ENCODE measurements at places on chromosomes 11 and 22.
A peak's percentile ranks its signal among the peaks of the same experiment; 100 is the strongest.

DNA sequence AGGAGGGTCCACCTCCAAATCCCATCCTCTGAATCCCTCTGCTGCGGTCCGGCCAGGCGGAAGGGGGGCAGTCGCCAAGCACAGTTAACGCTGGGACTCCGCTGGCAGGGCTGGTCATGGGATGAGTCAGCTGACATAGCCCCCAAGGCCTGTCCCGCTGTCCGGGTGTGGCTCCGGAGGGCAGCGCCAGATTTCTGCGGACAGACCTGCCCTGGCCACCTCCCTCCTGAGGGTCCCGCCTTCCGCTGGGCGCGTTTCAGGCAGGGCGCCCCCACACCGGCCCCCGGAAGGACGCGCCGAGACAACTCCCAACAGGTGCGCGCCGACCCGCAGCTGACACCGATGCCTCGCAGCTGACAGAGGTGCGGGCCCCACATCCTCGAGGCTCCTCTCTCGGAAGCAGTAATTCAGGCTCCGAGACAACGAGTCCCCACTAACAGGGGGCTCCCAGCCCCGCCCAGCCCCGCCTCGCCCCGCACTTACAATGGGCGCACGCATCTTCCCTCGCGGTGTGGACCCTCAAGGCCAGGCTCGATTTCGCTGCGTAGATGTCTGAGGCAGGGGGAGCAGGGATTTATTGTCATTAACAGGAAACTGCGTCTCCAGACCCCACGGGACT is 607 bp downstream of the PLAAT3 start:
- DNase-seq = peak; percentile 47

DNA sequence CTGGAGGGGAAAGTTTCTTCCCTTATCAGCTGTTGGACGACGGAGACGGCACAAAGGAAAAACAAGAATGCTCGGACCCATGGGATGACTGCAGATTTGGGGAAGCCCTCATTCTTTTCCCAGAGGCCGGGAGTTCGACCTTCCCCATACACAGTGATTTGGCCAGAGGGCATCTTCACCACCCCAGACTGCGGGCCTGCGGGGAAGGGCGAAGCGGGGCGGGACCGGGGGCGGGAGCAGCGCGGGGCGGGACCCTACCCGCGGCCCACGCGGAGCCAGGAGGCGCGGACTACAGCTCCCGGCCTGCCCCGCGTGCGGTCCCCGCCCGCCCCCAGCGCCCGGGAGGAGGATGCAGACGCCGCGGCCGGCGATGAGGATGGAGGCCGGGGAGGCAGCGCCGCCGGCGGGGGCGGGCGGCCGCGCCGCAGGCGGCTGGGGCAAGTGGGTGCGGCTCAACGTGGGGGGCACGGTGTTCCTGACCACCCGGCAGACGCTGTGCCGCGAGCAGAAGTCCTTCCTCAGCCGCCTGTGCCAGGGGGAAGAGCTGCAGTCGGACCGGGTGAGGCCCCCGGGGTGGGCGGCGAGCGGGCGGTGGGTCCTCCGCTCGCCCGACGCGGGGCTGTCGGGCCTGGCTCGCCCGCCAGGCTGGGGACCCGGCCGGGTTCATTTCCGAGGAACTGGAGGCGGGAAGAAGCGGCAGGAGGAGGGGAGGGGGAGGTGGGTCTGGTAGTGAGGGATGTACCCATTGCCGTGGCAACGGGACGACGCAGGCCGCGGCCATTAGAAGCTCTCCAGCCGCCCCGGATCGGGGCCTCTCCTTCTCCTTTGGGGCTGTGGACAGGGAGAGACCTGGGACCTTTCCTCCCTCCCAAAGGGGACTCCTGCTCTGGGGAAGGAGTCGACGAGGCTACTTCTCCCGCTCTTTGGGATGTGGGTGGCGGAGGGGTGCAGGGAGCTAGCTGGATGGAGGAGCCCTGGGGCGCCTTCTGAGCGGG is at the start of gene KCTD17:
Gene KCTD17 (plus strand): TSS at position 352 of the 995 bp plus-strand sequence. CDS start 19 bp downstream, at position 371.
- peak; percentile 54 for DNase-seq

GRCh38 chr11:26062660-26063059 is 269.3 kb upstream of the ANO3 start:
- no peak for DNase-seq

DNA sequence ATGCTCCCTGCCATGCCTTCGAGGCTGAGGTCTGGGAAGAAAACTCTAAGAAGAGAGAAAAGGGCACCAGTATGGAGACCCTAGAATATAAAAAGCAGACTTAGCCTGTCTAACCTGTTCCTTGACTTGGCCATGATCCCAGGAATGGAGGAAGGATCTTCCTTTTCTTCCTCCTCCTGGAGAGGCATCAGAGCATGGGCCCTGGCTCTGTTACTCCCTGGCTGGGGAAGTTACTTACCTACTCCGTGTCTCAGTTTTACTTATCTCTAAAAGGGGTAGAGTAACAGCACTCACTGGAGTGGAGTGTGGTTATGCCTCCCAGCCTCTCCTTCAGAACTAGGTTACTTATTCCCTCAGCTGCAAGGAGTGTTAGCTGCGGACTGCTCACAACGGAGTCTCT is 55.2 kb upstream of the PHF21A start:
- DNase-seq = no peak

- no peak for DNase-seq
These were observed 23.8 kb upstream of the CAPRIN1 start for GRCh38 chr11:34027516-34028408.

- DNase-seq = no peak
These were observed 119.2 kb downstream of the ARHGAP42 start for GRCh38 chr11:100806296-100806695.

DNA sequence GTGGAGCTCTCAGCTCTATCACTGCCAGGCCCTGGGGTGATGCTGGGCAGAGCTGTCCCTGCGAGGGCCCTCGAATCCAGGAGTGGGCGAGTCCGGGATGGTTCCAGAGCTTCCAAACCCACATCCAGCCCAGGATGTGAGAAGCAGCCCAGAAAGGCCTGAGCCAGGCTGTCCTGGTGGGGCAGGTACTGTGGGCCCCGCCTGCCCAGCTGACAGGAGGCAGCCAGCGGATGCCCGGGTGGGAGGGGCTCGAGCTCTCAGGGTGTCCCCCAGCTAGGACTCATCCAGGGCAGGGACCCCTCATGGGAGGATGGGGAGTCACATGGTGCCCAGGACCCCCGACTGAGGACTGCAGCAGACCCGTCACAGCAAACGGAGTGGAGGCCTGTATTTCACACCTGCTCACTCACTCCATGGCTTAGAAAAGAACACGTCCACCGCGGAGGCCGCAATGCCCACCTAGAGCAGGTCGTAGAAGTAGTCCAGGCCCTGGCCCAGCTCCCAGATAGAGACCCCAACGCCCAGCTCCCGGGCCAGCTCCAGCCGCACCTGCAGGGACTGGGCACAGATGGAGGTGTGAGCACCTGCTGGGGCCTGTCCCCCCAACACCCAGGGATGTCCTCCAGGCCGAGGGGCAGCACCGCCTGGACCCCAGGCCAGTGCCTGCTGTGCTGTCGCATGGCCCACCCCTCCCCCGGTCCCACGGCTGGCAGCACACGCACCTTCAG is 26.9 kb downstream of the TSPAN4 start:
- DNase-seq = no peak

DNA sequence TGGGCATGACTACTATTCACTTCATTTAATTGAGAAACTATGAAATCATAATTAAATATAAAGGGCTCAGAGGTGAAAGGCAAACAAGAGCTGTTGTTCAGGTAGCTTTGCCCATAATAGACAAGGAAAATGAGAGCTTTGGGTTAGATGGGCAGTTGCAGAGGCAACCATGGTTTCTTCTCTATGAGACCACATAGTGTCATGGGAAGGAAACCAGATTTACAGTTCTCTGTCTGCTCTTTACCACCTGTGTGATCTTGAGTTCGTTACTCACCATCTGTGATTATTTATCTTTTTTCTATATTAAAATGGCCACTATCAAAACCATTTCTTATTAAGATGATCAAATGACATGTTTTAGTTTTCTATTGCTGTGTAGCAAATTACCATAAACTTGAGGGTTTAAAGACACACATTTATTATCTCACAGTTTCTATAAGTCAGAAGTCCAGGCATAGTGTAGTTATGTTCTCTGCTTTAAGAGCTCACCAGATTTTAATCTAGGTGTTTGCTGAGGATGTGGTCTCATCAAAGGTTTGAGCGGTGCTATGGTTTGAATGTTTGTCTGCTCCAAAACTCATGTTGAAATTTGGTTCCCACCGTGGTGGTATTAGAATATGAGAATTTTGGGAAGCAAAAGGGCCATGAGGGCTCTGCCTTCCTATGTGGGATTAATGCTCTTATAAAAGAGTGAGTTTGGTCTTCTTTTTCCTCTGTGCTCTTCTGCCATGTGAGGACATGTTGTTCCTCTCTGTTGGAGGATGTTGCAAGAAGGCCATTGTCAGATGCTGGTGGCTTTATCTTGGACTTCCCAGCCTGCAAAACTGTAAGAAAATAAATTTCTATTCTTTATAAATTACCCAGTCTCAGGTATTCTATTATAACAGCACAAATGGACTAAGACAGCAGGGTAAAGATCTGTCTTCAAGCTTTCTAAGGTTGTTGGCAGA is 38.2 kb downstream of the OR2AG2 start:
- no peak for DNase-seq

DNA sequence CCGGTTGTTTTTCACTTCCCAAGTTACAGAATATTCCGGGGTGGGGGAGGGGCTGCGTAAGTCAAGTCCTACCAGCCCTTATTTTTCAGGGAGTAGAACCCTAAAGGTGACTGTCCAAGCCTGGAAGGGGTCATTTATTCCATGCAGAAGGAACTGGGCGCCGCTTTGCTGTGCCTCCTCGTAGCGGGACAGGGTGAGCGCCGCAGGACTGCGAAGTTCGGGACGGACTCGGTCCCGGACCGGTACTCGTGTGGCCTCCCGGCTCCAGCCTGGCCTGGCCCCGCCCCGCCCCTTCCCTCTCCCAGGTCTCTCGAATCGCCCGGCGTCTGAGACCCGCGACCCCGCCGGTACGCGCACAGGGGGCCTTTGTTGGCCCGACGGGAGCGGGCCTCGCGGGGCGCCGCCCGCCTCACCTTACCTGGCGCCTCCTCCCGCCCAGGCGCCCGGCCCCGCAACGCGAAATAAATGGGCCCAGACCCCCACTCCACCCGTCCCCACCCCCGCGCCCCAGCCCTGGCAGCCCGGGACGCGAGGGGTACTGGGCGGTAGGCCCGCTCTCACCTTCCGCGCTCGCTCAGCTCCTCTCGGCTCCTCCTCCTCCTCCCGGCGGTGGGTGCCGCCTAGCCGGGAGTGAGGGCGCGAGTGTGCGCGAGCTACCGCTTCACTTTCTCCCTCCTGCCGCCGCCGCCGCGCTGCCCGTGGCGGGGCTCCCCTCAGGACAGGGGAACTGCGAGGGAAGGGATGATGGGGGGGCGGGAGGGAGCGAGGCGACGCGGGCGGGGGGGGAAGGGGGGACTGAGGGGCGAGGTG is 698 bp downstream of the PAK1 start:
- DNase-seq = peak; percentile 53

DNA sequence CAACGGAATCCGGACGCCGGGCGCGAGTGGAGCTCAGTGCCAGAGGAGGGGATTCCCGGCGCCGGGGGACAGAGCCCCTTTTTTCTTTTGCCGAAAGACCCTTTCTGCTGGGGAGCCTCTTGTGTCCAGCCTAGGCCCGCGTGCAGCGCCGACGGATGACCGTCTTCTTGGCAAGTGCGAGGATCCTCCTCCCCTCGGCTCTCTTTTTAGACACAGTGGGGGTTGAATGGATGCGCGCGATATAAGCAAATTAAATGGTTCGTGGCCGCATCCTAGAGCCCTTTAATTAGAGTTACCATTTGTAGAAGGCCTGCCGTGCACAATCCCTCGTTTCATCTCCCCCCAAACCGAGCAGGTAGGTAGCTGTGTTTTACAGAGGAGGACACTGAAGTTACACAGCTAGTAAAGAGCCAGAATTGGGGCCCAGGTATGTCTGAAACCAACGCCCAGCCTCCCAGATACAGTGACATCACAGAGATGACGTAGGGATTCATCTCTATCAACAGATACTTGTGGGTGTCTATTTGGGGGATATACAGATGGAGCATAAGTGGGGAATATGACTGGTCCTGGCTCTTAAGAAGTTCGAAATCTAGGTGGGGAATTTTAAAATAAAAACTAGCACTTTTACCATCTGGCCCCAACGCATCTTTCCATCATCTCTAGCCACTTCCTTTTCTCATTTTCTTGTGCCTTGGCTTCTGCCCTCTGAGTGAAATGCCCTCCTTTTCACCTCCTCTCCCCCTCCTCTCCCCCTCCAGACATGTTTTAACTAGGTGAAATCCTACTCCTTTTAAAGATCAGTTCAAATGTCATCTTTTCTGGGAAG is 875 bp downstream of the TCP11L1 start:
- DNase-seq = peak; percentile 52

- no peak for DNase-seq
These were observed 44.9 kb downstream of the IGLL5 start for GRCh38 chr22:22932512-22932941.

- no peak for DNase-seq
These were observed 39.2 kb downstream of the ARFGAP2 start for GRCh38 chr11:47137476-47137875.

DNA sequence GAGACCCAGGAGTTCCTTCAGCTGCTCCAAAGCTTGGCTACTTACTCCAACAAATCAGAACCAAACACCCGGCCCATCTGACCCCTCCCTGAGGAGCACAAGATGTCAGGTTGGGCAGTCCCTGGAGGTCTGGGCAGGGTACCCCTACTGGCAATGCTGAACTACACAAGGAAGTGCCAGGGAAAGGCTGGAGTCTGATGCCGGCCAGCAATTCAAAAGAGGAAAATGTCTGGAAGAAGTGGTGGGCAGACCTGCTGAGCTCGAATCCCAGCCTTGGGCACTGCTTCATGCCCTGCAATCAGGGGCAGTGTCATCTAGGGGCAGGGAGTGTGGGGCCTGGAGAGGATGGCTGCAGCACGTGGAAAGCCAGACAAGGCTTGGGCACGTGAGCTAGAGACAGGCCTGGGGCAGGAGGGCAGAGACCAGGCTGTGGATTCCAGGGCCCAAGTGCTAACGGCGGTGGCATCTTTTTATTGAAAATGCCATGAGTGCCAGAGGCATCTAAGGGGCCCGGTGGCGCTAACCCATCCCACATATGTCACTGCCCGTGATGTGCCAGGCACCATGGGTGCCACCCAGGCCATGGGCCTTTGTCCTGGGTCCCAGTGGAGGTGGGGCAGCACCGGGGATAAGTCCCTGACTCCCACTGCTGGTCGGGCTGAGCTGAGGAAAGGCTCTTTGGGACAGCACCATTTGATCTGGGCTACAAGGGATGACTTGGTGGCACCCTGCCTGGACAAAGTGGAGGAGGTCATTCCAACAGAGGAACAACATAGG is 97.9 kb upstream of the PITPNB start:
- no peak for DNase-seq

DNA sequence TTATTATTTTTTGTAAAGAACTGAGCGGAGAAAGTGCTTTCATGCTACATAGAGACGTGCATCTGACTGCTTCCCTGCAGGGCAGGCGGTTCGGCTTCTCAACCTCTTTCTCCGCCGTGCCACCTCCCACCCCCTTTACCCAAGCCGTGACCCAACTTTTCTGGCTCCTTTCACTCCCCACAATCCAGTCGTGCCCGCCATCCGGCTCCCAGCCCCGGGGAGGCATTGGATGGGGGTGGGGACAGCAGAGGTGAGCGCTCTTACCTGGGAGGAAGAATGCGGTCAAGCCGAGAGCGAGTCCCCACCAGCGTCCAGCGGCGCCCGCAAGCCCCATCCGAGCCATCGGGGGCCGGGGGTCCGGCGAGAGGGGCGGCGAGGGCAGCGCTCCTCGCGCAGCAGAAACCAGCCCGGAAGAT is 781 bp downstream of the NECTIN1 start:
- DNase-seq = peak; percentile 20
